ENCODE measurements at places on chromosomes 5 and 9.

- DNase-seq, result no peak
Observed at GRCh38 chr9:107462691-107463090, 26.9 kb downstream of the KLF4 start.

GRCh38 chr9:125176636-125177035, 13.0 kb downstream of the PPP6C start:
- no peak for DNase-seq

DNA sequence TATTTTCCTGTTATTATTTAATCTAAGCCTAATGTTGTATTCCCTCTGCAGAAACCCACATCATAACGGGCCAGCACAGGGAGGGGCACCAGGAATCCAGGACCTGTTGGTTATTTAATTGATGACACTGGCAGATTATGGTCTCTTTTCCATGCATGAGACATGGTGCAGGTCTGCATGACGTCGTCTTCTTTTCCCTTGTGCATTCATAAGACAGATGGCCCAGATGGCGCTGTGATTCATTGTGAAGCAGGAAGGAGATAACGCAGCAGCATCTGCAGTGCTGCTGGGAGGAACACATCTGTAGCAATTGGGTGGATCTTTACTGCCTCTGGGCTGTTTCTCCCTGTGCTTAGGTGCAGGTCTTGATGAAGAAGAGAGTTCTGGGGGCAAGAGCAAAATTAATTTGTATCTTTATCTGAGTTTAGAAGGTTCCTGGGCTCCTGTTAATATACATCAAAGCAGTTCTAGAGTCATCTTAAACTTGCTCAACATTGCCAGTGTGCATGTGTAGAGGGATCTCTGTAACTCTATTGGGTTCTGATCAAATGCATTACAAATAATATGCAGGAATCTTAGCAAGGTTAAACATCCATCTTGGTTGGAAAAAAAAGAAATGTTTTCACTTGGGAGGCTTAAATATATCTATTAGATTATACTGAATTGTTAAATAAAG, 176.1 kb downstream of the PCSK1 start:
- DNase-seq, result no peak

- no peak for DNase-seq
Observed at GRCh38 chr5:83482961-83483360, 11.4 kb downstream of the VCAN start.

- DNase-seq, result no peak
Observed at GRCh38 chr5:15020736-15021135, 149.2 kb upstream of the ANKH start.

GRCh38 chr5:91313757-91314673, 69.1 kb downstream of the ARRDC3 start:
- no peak for DNase-seq

GRCh38 chr5:58048185-58048925, 411.5 kb downstream of the PLK2 start:
- DNase-seq, result no peak

- DNase-seq, result no peak
Observed at GRCh38 chr9:134515026-134515821, 126.4 kb upstream of the COL5A1 start.

DNA sequence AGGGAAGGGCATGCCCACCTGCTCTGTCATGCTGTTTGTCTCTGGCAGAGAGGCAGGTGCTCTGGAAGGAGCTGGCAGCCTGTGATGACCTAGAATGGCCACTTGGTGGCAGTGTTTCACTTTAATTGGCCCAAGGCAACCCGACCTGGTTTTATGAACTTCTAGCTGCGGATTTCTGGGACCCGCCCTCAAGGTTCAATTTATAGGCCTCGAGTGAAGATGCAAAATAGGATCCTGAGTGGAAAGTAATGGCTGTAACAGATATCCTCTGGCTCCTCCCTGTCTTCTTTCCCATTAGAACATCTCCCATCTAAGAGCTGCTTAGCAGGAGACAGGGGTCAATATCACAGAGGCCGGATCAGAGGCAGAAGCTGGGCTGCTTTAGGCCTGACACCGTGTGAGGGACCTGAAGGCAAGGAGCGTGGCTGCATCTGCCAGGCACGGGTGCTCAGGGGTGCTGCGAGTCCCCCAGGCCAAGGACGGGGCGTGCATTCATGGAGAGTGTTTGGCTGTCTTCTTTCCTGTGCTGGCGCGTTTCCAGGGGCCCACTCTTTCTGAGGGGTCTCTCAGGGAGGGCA, 56.7 kb upstream of the SLC28A3 start:
- DNase-seq, result peak; percentile 81
